RWPE2 (cell line): ENCODE measurements at places on chromosomes 6 and 20.
A peak's percentile ranks its signal among the peaks of the same experiment; 100 is the strongest.

GRCh38 chr6:48184648-48185047 lies 73.7 kb upstream of the PTCHD4 start:
- H3K4me1 ChIP-seq, result no peaks in the 10 kb centered on the region
- H3K4me3 ChIP-seq, result no peak overlapping the region
- DNase-seq, result no peak
- no peak overlapping the region for H3K27ac ChIP-seq
- no peaks in the 10 kb centered on the region for H3K36me3 ChIP-seq

DNA sequence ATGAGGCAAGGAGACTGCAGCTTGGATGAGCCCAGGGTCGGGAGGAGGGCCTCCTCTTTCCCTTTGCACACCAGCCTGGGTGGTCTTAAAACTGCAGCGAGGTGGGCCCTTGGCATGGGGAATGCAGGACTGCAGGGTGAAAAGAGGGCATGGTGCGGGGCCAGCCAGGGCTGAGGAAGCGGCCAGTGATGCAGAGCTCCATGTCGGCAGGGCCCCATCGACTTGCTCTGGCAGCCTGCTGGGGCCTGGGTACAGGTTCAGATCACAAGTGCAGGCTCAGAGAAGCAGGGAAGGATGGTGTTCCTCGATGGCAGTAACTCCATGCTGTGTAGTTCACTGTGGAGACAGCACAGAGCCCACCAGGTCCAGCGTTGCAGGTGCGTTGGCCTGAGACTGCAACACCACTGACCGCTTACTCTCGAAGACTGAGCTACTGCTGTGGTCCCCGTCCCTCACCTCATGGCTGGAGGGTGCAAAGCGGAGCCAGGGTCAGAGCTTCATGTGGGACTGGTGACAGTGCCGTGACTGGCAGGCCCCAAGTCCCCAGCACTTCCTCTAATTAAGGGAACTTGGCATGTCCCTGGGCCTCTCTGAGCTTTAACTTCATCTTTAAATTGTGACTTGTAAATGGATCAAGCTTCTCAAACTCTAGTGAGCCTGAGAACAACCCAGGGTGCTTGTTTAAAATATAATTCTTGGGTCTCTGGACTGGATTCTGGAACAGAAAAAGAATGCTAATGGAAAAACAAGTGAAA lies 223.2 kb downstream of the SYNDIG1 start:
- peaks cover 4% of the 10 kb centered on the region for H3K27me3 ChIP-seq
- no peak for DNase-seq
- H3K4me1 ChIP-seq, result no peaks in the 10 kb centered on the region
- no peak overlapping the region for H3K27ac ChIP-seq

GRCh38 chr6:158509465-158509864 lies 50.4 kb upstream of the TMEM181 start:
- H3K36me3 ChIP-seq, result peaks cover 4% of the 10 kb centered on the region; the same call in 1 of the 2 replicates
- DNase-seq, result no peak
- H3K4me1 ChIP-seq, result no peaks in the 10 kb centered on the region
- H3K27ac ChIP-seq, result no peak overlapping the region
- H3K27me3 ChIP-seq, result no peaks in the 10 kb centered on the region
- H3K4me3 ChIP-seq, result no peak overlapping the region

DNA sequence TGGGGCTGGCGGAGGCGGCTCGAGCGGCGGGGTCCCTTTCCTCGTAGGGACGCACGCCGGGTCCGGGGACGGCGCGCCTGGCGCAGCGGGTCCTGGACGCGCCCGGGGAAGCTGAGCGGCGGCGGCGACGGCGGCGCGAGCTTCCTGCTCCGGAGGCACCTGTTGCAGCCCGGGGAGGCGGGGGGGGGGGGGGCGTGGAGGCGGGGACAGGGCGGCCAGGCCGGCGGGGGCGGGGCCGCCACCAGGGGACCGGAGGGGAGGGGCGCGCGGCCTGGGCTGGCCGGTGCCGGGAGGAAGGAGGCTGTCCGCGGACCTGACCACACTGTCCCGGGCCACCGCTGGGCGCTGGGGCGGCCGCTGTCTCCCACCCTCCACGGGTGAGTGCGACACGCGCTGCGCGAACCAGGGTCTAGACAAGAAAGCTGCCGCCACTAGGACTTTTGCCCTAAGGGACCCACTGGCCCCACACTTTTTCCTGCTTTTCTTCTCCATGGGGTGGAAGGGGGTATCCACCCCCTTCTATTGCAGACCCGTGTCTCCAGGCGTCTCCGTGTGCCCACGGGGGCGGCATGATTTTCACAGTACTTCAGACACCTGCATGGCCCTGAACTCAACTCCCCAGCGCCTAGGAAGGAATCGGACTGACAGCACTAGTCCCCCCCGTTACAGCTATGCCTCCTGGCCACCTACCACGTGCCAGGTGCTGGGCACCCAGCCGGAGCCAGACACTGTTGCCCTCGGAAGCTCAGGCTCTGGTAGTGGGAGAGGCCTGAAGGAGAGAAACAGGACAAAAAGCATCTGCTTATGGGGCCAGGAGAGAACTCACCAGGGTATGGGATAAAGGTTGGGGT lies at the start of gene NFATC2:
NFATC2 (minus strand) TSS at position 149 of the 851 bp plus-strand sequence. CDS start 220 bp downstream, outside the sequence.
- H3K27ac ChIP-seq, result no peak within 1 kb of the TSS
- H3K36me3 ChIP-seq, result no peaks in the 10 kb centered on the region
- peaks cover 58% of the 10 kb centered on the region for H3K27me3 ChIP-seq
- DNase-seq, result no peak
- peak within 1 kb of the TSS; percentile 4 for H3K4me3 ChIP-seq

DNA sequence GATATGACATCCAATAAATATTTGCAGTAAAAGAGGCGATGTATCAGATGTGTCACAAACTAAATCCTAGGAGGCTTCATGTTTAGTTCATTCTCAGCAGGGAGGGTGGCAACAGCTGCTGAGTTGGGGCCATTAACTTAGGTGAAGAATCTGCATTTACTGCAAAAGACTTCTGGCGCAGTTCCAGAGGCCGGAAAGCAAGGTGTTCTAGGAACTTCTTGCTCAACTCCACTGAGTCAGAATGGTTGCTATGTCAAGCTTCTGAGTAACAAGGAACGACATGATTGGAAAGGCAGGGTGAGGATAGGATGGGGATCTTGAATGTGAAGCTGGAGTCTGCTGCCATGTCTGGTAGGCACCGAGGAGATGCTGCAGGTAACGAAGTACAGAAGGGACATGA lies 11.7 kb downstream of the ADNP start:
- H3K4me3 ChIP-seq, result no peak overlapping the region
- peaks cover 61% of the 10 kb centered on the region for H3K36me3 ChIP-seq
- DNase-seq, result peak; percentile 99
- H3K27ac ChIP-seq, result peak overlapping the region; percentile 30
- H3K4me1 ChIP-seq, result peaks cover 64% of the 10 kb centered on the region
- H3K27me3 ChIP-seq, result no peaks in the 10 kb centered on the region

DNA sequence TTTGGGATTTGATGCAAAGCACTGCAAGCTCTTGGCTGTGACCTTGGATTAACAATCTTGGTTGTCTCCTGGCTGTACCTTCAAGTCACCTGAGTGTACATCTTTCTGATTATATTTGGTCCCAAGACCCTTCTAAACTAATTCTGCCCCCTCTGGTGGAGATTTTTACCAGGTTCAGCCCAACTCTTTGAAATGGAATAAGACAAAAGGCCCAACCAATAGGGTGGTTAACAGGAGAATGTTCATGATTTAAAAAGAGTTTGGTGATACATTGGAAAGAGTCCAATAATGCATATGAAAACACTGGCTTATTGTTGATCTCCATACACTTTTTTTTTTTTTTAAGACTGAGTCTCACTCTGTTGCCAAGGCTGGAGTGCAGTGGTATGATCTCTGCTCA lies 77.5 kb upstream of the CD83 start:
- no peak for DNase-seq
- H3K36me3 ChIP-seq, result no peaks in the 10 kb centered on the region
- H3K4me3 ChIP-seq, result no peak overlapping the region
- no peaks in the 10 kb centered on the region for H3K27me3 ChIP-seq
- no peaks in the 10 kb centered on the region for H3K4me1 ChIP-seq

GRCh38 chr6:106662458-106662857 lies 33.1 kb downstream of the QRSL1 start:
- H3K4me3 ChIP-seq, result no peak overlapping the region
- H3K27me3 ChIP-seq, result no peaks in the 10 kb centered on the region
- H3K36me3 ChIP-seq, result peaks cover 63% of the 10 kb centered on the region

- H3K27me3 ChIP-seq, result peaks cover 8% of the 10 kb centered on the region
- H3K36me3 ChIP-seq, result no peaks in the 10 kb centered on the region
- no peak overlapping the region for H3K4me3 ChIP-seq
- DNase-seq, result peak; percentile 95
Observed at GRCh38 chr20:46814366-46815232, 80.0 kb upstream of the EYA2 start.

DNA sequence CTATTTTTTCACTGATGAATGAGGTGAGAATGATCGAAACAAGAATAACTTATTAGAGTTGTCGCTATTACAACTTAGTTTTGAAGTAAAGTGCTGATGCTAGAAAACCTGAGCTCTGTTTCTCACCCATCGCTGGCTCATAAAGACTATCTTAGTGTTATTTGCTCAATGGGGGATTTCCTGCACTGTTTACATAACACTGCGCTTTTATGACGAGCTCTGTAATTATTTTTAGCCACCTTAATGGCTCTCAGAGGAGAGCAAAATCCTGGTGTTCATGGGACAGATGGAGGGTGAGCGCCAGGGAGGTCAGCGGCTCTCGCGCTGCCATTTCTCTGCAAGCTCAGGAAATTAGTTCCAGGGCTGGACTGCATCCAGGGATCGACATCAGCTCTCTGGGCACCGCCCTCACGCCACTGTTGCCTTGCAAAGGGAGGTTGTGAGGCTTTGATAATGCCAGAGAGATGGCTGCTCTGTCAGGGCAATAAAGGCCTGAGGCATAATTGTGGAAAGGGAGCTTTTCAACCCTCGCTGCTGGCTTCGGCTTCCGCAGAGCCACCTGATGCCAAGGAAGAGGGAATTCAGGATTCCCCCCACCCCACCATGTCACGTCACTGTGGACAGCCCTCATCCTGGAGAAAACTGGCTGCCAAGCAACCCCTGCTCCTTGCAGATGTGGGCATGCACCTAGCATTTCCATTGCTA lies 72.0 kb downstream of the DACT2 start:
- no peak overlapping the region for H3K27ac ChIP-seq
- DNase-seq, result no peak
- H3K36me3 ChIP-seq, result no peaks in the 10 kb centered on the region
- H3K4me1 ChIP-seq, result no peaks in the 10 kb centered on the region
- no peak overlapping the region for H3K4me3 ChIP-seq

DNA sequence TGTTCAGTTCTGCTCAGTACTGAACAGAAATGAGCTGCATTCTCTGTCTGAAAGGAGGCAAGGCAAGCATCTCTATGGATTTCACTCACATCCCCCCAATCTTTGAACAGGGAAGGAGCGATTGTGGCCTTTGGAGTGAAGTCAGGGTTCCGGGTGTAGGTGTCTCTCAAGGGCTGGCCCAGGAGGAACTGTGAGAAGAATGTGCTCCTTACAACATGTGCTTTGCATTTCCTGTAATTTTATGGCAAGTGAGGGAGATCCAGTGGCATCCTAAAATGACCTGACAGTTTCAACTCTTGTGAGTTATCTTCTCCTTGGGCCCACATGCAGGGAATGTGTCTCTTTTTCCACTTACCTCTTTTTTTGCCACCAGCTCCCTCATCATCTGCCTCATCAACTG lies 63.0 kb upstream of the RIN2 start:
- H3K27ac ChIP-seq, result no peak overlapping the region
- H3K27me3 ChIP-seq, result no peaks in the 10 kb centered on the region

- H3K27ac ChIP-seq, result no peak overlapping the region
- H3K4me1 ChIP-seq, result no peaks in the 10 kb centered on the region
- H3K4me3 ChIP-seq, result no peak overlapping the region
- H3K27me3 ChIP-seq, result no peaks in the 10 kb centered on the region
- DNase-seq, result no peak
Observed at GRCh38 chr6:124433387-124434160, 528.7 kb upstream of the RNF217 start.

DNA sequence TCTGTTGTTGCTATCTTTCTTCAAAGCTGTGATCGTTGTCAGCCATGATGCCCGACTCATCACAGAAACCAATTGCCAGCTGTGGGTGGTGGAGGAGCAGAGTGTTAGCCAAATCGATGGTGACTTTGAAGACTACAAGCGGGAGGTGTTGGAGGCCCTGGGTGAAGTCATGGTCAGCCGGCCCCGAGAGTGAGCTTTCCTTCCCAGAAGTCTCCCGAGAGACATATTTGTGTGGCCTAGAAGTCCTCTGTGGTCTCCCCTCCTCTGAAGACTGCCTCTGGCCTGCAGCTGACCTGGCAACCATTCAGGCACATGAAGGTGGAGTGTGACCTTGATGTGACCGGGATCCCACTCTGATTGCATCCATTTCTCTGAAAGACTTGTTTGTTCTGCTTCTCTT lies 19.3 kb downstream of the ABCF1 start:
- H3K27ac ChIP-seq, result peak overlapping the region; percentile 60
- H3K36me3 ChIP-seq, result peaks cover 76% of the 10 kb centered on the region
- no peaks in the 10 kb centered on the region for H3K27me3 ChIP-seq
- no peak for DNase-seq

DNA sequence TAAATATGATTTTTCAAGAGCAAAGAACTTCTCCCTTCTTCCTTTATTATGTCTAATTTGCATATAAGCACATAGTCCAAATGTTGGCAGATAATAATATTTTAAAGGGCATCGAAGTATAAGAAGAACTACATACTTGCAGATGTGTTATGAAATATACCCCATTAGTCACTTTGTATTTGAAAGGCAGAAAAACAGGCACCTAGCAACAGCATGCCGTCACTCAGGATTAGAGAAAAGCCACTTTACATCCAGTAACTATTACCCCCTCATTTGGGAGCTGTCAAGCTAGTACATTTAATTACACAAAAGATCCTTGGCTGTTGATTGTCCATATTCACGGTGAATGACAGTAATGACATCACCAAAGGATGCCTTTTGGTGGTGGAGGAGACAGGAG lies 99.3 kb upstream of the ARMC2 start:
- no peak for DNase-seq
- H3K4me1 ChIP-seq, result peaks cover 26% of the 10 kb centered on the region
- H3K27ac ChIP-seq, result no peak overlapping the region
- H3K36me3 ChIP-seq, result no peaks in the 10 kb centered on the region
- H3K4me3 ChIP-seq, result no peak overlapping the region

- H3K36me3 ChIP-seq, result no peaks in the 10 kb centered on the region
- peaks cover 5% of the 10 kb centered on the region for H3K4me1 ChIP-seq
- no peak for DNase-seq
- H3K27ac ChIP-seq, result no peak overlapping the region
- peaks cover 17% of the 10 kb centered on the region for H3K27me3 ChIP-seq
- H3K4me3 ChIP-seq, result peak overlapping the region; percentile 45
Observed at GRCh38 chr20:38673261-38673660, 51.0 kb upstream of the SLC32A1 start.

DNA sequence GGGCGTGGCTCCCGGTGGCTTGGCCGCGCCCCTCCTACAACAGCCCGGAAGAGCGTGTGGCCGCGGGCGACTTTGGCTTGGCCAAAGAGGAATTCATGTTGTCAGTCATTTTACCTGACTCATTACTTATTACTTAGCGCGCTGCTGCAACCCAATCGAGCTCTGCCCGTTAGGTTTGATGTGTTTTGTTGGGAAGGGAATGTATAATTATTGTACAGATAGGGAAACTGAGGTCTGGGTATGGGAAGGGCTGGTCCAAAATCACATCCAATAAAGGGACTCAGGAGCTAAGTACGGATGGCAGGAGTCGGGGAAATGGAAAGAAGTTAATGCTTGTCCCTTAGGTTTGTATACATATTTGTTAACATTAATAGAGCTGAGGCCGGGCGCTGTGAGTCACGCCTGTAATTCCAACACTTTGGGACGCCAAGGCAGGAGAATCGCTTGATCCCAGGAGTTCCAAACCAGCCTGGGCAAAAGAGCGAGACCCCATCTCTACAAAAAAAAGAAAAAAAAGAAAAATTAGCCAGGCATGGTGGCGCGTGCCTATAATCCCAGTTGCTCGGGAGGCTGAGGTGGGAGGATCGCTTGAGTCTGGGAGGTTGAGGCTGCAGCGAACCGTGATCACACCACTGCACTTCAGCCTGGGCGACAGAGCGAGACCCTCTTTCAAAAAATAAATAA lies 639 bp upstream of the ZNF335 start:
- H3K36me3 ChIP-seq, result peaks cover 23% of the 10 kb centered on the region
- peak overlapping the region; percentile 94 for H3K27ac ChIP-seq
- H3K4me3 ChIP-seq, result peak overlapping the region; percentile 65
- H3K27me3 ChIP-seq, result no peaks in the 10 kb centered on the region
